ENCODE measurements at places on chromosomes 4 and X.

GRCh38 chrX:38275615-38276014 is 51.7 kb downstream of the RPGR start:
- no peak for DNase-seq

DNA sequence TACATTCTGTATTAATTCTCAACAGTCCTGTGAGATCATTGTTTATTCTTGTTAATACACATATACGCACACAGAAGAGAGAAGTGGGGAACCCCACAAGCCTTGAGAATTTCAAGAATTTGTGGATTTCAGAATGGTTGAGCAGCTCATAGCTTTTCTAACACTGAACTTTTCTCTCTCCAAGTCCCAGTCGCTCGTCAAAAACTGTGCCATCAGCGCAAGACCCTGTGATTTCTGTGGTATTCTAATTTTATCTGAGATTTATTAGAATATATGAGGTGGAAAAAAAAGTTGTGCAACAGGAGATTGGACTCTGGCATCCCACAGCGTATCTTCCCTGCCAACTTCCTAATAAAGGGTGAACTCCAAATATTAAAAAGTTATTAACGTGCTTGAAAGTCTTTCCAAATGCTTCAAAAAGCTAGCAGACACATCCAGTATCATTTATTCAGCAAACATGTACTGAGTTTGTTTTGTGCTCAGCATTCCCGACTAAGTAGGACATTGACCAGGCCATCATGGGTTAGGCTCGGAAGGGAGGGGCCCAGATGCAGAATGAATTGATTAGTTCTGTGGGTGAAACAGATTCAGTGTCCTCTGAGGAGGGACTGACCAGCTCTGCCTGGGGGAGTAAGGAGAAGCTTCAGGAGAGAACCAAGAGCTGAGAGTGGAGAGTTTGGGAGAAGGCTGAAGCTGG is 165.6 kb downstream of the CBR4 start:
- no peak for DNase-seq

DNA sequence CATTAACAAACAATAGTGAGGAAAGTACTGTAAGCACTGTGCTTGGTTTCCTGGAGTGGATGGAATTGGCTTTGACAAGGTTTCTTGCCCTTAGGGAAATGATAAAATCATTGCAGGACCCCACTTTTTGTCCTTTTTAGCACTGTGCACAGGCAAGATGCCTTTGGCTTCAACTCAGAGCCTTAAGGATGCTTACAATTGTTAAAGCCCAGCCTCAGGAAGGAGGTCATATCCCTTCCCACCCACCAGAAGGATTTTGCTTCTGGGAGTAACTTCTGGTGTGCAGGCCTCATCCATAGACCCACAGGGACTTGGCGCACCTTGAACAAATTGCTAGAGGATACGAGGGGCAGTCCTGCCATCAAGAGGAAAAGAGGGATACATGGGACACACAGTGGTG is 44.5 kb downstream of the STARD8 start:
- DNase-seq: no peak

- no peak for DNase-seq
These were observed 56.1 kb upstream of the CCDC149 start for GRCh38 chr4:24968992-24969391.

DNA sequence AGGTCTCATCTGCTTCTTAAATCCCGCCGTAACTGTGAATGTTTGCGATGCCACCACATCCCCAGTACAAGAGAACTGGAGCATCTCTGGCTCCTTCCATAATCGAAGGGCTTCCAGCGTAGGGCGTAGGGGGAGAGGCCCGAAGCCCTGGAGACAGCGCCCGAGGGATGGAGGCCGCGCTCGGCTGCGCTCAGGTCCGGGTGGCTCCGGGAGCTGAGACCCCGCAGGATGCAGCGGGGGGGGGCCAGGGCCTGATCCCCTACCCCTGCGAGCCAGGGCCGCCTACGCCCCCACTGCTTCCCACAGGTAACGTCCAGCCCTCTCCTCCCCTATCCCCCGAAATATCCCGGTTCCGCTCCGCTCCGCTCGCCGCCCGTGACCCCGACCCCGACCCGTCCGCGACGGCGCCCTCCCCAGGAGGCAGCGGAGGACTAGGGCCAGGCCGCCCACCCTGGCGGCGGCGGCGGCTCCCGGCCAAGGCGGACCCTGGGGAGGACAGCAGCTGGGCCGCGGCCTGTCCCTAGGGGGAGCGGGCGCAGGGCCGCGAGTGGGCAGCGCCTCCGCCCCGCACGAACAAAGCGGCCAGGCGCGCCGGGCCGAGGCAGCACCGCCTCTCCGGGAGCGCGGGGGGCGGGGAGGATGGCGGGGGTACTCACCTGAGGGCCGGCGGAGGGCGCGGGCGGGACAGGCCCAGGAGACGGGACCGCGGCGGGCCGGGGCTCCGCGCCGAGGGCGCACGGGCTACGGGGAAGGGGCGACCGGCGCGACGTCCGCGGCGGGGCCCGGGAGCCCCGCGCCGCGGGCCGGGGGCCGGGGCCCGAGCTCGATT is 723 bp downstream of the WDFY3 start:
- DNase-seq: peak; percentile 85

DNA sequence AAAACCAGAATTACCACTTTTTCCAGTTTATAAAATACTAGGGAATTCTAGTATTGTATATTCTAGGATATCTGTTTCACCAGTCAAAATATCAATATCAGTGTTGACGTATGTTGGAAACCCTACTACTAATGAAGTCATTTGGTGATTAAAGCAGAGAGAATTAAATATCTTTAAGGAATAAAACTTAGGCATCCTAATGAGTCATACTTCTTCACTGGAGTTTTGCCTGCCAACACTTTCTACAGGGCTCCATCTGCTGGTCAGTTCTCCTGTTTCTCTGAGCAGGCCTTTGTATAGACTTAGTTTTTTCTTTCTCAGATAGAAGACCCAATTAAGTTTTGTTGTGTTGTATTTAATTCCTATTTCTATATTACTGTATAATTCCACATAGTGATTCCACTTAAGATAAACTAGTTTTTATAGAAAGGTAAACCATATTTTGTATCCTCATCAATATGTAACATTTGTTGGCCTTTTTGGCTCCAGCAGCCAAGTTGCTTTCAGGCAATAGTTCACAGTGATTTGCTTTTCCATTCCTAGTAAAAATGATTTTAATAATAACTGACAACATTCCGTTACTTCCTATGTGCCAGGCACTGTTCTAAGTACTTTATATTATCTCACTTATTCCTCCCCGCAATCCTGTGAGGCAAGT is 3.5 kb downstream of the AP1AR start:
- peak; percentile 29 for DNase-seq

- DNase-seq: no peak
These were observed 136.8 kb downstream of the TECRL start for GRCh38 chr4:64272432-64272831.

DNA sequence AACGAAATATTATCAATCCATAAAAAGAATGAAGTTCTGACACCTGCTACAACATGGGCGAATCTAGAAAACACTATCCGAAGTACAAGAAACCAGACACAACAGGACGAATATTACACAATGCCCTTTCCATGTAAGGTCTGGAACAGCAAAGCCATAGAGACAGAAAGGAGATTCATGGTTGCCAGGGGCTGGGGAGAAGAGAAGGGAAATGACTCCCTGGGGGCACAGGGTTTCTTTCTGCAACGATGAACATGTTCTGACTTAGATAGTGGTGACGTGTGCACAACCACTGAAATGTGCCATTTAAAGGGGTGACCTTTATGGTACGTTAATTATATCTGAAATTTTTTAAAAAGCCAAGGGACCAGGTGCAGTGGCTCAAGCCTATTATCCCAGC is 28.3 kb downstream of the GPR143 start:
- DNase-seq: no peak

GRCh38 chrX:84187533-84188319 is at the start of gene RPS6KA6:
Gene RPS6KA6 (minus strand): TSS chrX:84188199. CDS start chrX:84187899, 300 bp downstream.
- peak; percentile 73 for DNase-seq

DNA sequence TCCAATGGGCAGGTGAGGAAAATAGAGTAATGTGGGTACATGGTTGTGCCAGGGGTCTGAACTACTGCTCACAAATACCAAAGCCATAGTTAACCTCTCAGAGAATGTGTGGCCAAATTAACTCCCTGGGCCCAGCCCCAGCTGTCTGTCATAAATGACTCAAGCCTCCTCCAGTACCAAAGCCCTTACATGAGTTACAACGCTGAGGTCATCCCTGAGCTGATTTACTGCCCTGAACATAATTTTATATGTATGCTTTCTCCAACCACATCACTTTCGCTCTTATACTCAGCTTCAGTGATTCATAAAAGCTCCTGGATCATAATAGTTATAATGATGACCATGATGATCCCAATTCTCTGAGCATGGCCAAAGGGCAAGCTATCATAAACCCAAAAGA is 283.9 kb downstream of the NKX6-1 start:
- no peak for DNase-seq
